Lower lobe of right lung (tissue), 2 donors: ENCODE measurements at places on chromosomes 5 and 9. TPM values are rescaled to one million over a fixed set of nuclear protein-coding genes. Genes with fewer than 3 reads are reported as not detected.

- H3K27ac ChIP-seq, result peak overlapping the region; percentile 78
- peaks cover 74% of the 10 kb centered on the region for H3K27me3 ChIP-seq
- H3K36me3 ChIP-seq, result no peaks in the 10 kb centered on the region
- no peak for DNase-seq
- H3K4me1 ChIP-seq, result no peaks in the 10 kb centered on the region
Measured at GRCh38 chr5:2748179-2748860, 3.2 kb downstream of the IRX2 start.

The GPR150 gene
- total RNA-seq, result 0.18 TPM

DNA sequence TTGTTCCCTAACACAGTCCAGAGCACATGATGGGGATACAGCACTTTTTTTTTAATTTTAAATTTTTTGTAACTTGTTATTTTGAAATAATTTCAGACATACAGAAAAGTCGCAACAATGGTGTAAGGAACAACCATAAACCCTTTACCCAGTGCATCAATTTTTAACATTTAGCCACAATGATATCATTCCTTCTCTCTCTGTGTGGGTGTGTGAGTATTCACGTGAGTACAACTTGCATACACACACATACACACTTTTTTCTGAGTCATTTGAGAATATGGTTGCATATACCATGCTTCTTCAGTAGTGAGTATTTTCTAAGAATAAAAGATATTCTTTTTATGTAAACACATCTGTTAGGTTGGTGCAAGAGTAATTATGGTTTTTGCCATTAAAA, 135.2 kb downstream of the ARHGAP26 start:
- H3K27ac ChIP-seq, result no peak overlapping the region
- H3K36me3 ChIP-seq, result peaks cover 61% of the 10 kb centered on the region
- no peaks in the 10 kb centered on the region for H3K27me3 ChIP-seq
- DNase-seq, result no peak
- H3K4me1 ChIP-seq, result peaks cover 25% of the 10 kb centered on the region

DNA sequence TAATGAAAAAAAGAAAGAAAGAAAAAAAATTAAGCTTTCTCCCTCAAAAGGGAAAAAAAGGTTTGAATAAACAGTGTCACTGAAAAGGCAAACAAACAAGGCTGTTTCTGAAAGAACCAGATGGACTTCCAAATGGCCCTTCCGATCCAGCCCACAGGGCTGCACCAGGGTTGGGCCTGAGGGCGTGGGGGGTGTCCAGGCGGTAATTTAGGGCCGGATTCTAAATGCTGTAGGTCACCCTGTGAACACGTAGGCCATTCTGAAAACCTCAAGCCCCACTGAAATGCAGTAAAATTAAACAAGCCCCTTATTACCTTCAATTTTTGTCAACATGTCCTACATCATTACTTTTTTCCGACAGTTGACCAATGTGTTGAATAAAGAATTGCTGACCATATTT, 132.1 kb downstream of the HSD17B3 start:
- DNase-seq, result no peak
- H3K36me3 ChIP-seq, result no peaks in the 10 kb centered on the region
- no peaks in the 10 kb centered on the region for H3K27me3 ChIP-seq
- no peaks in the 10 kb centered on the region for H3K4me1 ChIP-seq
- H3K27ac ChIP-seq, result peak overlapping the region; percentile 20

- DNase-seq, result no peak
- H3K27me3 ChIP-seq, result no peaks in the 10 kb centered on the region
- no peaks in the 10 kb centered on the region for H3K36me3 ChIP-seq
- H3K4me3 ChIP-seq, result no peak overlapping the region
- H3K27ac ChIP-seq, result no peak overlapping the region
Measured at GRCh38 chr5:107278774-107279173, 392.0 kb downstream of the EFNA5 start.

DNA sequence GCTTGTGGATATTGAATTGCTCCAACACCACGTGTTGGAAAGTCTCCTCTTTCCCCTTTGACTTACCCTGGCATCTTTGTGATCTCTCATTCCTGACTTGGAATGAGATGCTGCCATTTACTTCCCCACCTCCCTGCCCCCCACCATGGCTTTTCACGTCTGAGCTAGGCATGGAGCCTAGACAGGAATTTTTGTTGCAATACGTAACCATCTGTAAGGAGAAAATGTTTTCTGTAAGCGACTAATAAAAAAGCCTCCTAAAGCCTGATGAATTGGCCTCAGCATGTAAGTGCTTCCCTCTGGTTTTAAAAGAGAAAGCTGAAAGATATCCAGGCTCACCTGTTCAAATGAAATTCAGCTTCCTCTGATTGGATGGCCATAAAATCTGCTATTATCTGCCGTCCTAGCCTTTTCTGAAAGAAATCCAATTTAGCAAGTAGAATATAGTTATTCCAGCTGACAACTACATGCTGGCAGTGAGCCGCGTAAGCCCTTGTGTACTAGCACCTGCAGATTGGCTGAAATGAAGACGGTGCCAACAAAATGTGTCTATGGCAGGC, 200.1 kb downstream of the NSG2 start:
- H3K36me3 ChIP-seq, result no peaks in the 10 kb centered on the region
- DNase-seq, result no peak
- H3K4me3 ChIP-seq, result no peak overlapping the region

The SMU1 gene
- total RNA-seq, result 20.5 TPM

The KDM4C gene
- total RNA-seq, result 39.8 TPM
